ENCODE measurements at places on chromosomes 4 and X. TPM values are rescaled to one million over a fixed set of nuclear protein-coding genes. Genes with fewer than 3 reads are reported as not detected.

The VEGFD gene
- not detected for total RNA-seq

The P2RY8 gene
- total RNA-seq = 32.7 TPM

The AKAP4 gene
- not detected for total RNA-seq

The IL1RAPL1 gene
- total RNA-seq = not detected

The BTC gene
- not detected for total RNA-seq

The TAF7L gene
- not detected for total RNA-seq

The SLC9B1 gene
- 1.9 TPM for total RNA-seq

The PRRG1 gene
- total RNA-seq = not detected

The GAGE12E gene
- not detected for total RNA-seq

The MAGIX gene
- total RNA-seq = 0.87 TPM

The ERAS gene
- not detected for total RNA-seq

The SMIM31 gene
- total RNA-seq = not detected

The CSAG1 gene
- not detected for total RNA-seq

The STBD1 gene
- 0.67 TPM for total RNA-seq

The TRAPPC11 gene
- total RNA-seq = 29.7 TPM

The JADE3 gene
- 1.5 TPM for total RNA-seq

The EDA2R gene
- total RNA-seq = 1.1 TPM

The RENBP gene
- 8.4 TPM for total RNA-seq

The ENAM gene
- total RNA-seq = not detected

The SCARB2 gene
- total RNA-seq = 7.0 TPM

The MAGEA2 gene
- total RNA-seq = not detected

The GLOD5 gene
- not detected for total RNA-seq

The EDNRA gene
- not detected for total RNA-seq

The CA5B gene
- 15.5 TPM for total RNA-seq

The ZIC3 gene
- not detected for total RNA-seq

The CD99L2 gene
- 14.9 TPM for total RNA-seq

The MAGEA9 gene
- not detected for total RNA-seq

The NSG1 gene
- 11.4 TPM for total RNA-seq

The RTL3 gene
- total RNA-seq = not detected

The AMBN gene
- not detected for total RNA-seq

The AWAT1 gene
- not detected for total RNA-seq

The UGT2B7 gene
- not detected for total RNA-seq
